Cortex of kidney (tissue), 1 donor: ENCODE measurements at places on chromosomes 3 and 15.

GRCh38 chr3:99023590-99024192 lies 122.2 kb upstream of the DCBLD2 start:
- no peak for DNase-seq

DNA sequence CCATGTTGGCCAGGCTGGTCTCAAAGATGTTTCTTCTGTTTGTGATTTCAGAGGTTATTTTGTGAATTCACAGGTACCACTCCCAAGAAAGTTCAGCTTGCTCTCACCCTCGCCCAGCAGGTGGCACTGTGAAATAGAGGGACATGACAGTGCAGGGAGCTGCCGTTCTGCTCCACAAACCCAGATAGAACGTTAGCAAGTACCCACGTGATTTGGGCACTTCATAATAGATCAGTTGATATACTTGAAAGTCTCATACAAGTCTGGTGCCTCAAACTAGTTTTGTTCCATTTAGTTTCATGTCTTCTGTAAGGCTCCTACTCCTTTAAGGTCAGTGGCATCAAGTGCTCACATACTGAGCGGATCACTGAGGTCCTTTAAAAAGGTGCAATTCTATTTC lies 45.5 kb downstream of the FILIP1L start:
- DNase-seq, result no peak

GRCh38 chr15:98009169-98009568 lies 48.7 kb downstream of the ARRDC4 start:
- DNase-seq, result no peak

DNA sequence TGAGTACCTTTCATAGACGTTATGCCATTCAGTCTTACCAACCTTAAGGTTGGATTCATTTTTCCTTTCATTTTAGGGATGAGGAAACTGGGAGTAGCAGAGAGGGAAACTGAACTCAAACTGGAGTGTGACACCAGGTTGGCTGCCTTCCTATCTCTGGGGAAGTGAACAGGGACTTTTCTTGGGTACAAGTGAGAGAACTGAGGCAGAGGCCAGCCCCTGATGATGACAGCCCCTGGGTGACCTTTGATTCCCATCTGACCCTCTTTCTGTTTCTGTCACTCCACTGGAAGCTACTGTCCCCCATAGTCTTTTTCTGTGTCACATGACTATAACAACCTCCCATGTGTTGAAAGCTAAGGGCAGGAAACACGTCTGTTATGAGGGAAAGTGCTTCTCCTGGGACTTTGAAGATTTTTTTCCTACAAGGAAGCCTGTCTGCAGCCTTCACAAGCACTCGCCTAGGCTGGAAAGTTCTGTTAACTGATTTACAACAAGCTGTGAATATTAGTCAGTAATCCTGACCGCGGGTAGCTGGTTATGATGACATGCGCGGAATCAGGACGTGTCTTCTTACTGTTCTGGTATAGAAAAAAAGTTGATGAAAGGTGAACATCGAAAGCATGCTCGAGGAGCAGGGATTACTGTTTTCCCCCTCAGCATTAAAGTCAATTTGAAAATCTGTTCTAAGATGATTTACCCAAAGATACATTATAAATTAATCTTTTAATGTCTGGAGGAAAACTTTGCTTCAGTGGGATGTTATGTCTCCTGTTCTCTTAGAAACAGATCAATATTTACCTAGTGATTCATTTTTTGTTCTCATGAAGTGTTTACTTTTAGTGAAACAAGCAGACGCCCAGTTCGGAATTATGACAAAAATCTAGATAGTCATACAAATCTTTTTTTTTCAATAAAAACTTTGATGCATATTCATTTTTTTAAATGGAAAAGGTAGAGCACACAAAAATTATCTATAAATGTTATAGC lies 31.5 kb downstream of the ABHD2 start:
- no peak for DNase-seq

DNA sequence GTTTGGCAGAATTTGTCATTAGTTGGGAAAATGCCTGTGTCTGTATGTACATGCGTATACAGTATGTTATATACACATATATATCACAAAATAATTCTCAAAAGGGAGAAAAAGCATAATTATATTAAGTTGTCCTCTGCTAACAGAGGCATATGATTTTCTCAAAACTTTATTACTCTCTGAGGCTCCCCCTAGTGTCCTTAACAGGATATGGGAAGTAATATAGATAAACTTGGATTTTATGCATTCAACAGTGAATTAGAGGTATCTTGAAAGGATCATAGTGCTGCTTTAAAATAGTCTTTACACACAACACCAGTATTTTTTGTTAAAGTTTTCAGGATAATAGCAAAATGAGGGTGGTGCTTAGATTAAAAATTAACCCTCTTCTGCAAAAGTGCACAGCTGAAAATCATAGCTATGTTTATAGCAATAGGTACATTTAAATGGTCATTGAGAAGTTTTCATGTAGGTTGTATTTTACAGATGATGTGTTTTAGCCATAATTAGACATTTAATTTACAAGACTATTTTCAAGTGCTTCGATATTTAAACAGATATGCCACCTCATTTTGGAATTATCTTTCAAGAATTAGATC lies 454.0 kb upstream of the ROBO2 start:
- DNase-seq, result no peak

GRCh38 chr3:142588703-142589102 lies 7.5 kb upstream of the PLS1 start:
- DNase-seq, result no peak

DNA sequence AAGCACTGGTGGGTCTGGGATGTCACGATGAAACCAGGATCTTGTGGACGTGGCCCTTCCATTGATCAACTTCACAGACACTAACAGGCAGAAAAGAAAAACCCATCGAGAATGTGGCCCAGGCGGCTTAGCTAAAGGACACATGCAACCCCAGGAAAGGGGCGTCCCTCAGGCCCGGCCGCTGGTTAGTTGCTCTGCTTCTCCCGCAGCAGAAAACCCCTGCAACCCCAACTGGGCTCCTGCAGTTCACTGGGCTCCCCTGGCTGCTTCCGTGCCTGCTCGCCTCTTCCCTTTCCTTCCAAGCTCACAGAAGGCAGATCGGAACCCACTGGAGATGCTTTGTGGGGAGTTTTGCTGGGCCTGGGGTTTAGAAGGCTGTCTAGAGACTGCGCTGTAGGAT lies 1.1 kb downstream of the GASK1A start:
- no peak for DNase-seq

GRCh38 chr15:24823473-24823872 lies 131.3 kb upstream of the SNRPN start:
- DNase-seq, result no peak

DNA sequence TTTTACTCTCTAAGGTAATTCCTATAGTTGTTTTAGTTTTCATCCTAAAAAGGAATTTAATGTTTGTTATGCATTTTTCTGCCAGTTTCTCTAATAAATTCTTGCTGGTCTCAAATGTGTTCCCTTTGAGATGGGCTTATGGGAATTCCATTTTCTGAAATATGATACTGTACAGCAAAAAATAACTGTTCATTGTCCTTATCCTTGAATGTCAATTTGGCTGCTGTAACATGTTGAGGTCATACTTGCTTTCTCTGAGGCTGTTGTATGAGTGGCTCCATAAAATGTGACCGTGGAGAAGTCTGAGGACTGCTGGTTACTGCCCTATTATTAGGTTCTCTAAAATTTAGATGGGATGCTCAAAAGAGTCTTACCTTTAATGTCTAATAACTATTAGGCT lies 266.5 kb downstream of the ADAMTS17 start:
- DNase-seq, result no peak

GRCh38 chr3:50503504-50504342 lies at the start of gene CACNA2D2:
CACNA2D2 (minus strand) TSS chr3:50503634; CDS start chr3:50503423, 211 bp downstream.
- DNase-seq, result no peak

DNA sequence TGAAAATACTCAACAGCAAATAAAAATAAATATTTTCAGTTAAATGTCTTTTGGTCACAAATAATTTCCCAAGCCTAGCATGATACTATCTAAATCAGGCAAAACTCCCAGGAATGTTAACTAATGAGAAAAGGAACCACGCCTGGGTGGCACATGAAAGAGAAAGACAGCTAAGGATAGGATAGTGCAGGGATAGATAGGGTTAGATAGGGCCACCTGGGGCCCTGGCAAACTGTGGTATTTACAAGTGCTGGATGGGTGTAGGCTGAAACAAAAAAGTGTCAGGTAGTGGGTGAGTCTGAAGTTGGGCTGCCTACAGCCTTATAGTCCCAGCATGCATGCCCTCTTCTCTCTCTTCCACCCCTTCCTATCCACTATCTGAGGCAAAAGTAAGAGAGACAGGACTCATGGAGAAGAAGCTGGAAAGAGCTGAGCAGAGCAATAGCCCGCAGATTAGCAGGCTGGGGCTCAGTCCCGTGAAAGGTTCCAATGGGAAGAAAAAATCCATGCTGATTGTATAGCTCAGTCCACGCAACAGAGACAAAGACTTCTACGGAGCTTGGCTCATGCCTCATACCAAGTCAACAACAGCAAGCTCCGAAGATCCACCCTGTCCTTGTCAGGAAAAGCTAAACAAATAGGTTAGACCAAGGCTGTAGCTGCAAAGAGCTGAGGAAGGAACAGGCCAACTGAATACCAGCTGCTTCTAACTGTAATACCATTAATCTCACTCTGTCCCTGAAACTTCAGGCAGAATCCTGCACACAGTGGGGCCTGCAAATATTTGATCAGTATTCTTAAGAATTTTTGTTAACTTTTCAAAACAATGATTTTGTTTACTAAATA lies 342.1 kb upstream of the ATP11B start:
- no peak for DNase-seq

- DNase-seq, result no peak
These were observed at the start of gene MAP6D1 for GRCh38 chr3:183825456-183826161. MAP6D1 (minus strand) TSS chr3:183825577; CDS start chr3:183825547, 30 bp downstream.

GRCh38 chr15:38479756-38480155 lies 25.8 kb downstream of the FAM98B start:
- no peak for DNase-seq

DNA sequence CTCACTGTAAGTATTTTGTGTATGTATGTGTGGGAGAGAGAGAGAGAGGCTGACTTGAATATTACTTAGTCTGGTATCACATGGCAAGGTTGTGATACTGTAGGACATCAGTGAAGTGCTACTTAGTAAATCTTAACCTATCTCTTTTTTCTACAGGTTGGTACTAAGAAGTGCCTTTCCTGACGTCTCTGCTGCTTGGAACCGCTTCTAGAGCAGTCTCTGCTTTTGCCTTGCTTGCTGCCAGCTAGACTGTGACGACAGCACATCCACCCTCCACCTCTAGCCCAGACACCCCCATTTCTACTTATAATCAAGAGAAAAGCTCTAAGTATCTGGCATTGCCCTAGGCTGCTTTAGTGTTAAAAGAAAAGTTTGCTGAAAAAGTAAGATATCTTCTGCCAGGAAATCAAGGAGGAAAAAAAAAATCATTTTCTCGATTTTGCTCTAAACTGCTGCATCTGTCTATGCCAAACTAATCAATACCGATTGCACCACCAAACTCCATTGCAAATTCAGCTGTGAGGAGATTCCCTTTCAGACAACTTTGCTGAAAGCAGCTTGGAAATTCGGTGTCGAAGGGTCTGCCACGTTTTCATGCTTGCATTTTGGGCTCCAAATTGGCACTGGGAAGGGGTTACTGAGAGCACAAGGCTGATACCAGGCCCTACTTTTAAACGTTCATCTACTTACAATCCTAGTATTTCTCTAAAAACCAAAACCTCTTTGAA lies 30.7 kb downstream of the MBNL1 start:
- DNase-seq, result no peak

DNA sequence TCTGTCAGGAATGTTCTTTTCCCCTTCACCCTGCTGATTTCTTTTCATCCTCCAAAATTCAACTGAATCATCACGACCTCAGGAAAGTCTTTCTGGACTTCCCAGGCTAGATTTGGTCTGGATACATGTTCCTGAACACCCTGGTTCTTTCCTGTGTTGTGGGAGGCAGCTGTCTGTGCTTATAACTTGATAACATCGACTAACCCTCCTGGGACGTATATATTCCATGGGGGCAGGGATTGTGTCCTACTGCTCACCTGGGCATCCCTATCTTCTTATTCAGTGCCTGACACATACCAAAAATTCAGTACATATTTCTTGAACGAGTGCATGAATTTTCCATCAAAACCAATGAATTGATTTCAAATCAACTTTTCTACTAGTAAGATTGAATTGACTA lies 47.6 kb upstream of the MEF2A start:
- no peak for DNase-seq

DNA sequence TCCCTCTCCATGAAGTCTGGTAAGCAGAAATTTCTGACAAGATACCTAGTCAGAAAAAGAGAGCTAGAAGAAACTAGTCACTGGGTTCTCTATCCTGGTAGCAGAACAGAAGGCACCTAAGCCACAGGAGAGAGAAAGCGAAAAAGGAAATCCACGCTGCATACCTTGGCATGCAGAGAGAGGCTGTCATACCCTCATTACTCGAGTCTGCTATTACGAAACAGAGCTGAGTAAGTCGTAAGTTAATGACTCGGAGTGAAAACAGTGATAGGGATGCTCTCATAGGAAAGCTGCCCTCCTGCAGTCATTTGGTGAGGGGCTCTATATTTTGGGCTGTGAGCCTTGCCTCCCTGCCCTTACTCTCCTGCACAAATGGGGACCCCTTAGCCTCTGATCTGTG lies 16.2 kb downstream of the CLRN1 start:
- no peak for DNase-seq

DNA sequence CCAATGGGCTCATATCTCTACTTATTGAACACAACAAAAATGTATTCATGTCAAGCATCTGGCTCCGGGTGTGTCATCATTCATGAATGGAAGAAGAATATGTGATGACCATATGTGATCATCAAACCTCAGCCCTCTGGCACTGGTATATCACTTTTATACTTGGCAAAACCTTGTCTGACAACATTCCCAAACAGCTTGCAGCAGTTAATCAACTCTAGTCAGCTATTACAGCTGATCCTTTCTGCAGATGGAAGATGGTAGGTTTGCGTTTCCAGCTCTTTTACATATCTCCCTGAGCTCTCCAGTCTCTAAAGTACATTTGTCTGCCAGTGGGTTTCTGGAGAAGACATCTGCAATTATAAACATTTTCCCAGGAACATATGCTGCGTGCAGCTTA lies 6.6 kb downstream of the PLSCR5 start:
- DNase-seq, result no peak

GRCh38 chr15:100348578-100348977 lies 6.8 kb upstream of the ADAMTS17 start:
- DNase-seq, result no peak

DNA sequence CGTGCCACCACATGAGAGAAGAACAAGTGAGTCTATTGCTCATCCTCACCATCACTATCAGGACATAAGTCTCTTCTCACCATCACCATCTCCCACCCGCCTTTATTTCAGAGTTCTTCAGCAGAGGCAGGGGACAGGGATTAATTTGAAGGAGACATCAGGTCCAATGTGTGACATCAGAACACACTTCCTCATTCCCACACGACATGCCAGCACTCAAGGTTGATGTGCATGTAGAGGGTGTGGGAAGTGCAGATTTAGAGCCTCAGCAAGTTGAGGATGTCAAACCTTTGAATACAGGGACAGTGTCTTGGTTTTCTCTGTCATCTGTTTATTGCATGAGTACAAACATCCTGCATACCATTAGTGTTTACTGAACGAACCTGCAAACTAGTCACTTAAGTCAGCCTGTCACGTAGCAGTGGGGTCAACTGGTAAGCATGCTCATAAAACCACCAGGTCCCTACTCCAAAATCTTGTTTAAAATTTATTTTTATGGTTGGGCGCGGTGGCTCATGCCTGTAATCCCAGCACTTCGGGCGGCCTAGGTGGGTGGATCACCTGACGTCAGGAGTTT lies 104.4 kb downstream of the MYLK start:
- DNase-seq, result no peak

- DNase-seq, result no peak
These were observed 1.7 kb upstream of the RBP2 start for GRCh38 chr3:139477710-139478640.
